ENCODE measurements at places on chromosomes 7 and 10.

DNA sequence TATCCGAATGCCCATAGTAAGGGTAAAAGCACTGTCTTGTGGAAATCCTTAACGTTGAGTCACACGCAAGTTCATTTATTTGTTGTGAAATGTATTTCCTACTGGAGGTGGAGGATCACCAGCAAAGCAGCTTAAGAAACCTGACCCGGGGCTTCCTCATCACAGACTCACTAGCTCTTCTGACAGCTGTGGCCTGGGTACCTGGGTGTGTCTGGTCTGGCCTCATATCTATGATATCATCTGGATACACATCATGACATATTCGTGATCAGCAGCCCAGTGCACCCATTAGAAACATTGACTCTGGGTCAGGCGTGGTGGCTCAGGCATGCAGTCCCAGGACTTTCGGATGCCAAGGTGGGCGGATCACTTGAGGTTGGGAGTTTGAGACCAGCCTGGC, 8.8 kb downstream of the DRGX start:
- DNase-seq, result no peak

GRCh38 chr7:17722798-17723197, 217.5 kb downstream of the SNX13 start:
- DNase-seq, result no peak

GRCh38 chr7:1637155-1637554, 32.9 kb upstream of the ELFN1 start:
- no peak for DNase-seq

GRCh38 chr10:112838784-112839481, 111.1 kb upstream of the TCF7L2 start:
- no peak for DNase-seq

- DNase-seq, result no peak
These were observed 491 bp upstream of the SH2D4B start for GRCh38 chr10:80537086-80537735.

DNA sequence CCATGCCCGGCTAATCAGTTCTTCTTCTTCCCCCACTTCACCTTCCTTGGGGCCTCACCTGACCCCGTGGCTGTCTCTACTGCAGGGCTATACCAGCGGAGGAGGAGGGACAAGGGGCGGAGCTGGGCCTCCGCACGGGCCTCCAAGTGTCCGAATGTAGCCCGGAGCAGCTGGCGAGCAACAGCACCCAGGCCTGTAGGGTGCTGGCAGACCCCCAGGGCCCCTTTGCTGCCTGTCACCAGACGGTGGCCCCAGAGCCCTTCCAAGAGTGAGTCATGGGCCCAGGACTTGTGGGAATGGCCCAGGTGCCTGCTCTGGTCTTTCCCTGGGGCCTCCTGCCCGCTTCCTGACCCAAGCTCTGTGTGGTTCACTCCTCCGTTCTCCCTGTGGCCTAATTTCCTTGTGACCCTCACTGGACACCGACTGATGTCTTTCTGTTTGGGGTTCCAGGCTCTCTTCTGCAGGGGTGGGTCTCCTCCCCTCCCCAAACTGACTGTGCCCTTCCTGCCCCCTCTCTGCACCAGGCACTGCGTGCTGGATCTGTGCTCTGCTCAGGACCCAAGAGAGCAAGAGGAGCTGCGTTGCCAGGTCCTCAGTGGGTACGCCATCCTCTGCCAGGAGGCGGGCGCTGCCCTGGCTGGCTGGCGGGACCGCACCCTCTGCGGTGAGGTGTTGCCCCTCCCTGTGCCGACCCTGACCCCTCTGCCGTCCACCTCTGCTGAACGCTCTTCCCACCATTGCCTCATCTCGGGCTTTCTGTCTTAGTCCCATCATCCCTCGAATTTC, 35.2 kb downstream of the EPHB4 start:
- no peak for DNase-seq

- DNase-seq, result no peak
These were observed 119.1 kb upstream of the CDCA7L start for GRCh38 chr7:22064816-22065215.

All from T-helper 2 cell (primary cell).